ENCODE measurements at places on chromosomes 5 and 9.

- no peak for DNase-seq
These were observed 1.9 kb downstream of the KDM3B start for GRCh38 chr5:138354387-138354786.

DNA sequence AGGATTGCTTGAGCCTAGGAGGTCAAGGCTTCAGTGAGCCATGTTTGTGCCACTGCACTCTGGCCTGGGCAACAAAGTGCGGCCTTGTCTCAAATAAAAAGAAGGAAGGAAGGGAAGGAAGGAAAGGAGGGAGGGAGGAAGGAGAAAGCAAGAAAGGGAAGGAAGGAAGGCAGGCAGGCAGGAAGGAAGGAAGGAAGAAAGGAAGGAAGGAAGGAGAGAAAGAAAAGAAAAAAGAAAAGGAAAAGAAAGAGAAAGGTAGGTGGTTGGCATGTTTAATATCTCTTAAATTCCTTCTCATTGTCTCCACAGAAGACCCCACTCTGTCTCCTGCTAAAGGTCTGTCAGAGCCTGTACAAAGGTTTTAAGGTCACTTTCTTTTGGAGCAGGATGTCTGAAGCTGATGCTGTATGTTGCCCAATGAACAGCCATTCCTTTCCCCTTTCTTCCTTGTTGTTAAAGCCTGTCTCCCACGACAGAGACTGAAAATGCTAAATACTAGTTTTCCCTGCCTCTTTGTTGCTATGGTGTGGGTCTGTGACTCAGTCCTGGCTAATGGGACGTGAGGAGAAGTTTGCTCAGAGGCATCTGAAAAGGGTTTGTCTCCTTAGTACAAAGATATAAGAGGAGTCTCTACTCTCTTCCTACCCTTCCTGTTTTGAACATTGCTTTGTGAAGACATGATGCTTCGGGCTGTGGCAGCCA is 213.3 kb downstream of the PCSK1 start:
- no peak for DNase-seq

- no peak for DNase-seq
These were observed 243.4 kb upstream of the PIK3R1 start for GRCh38 chr5:67971971-67972821.

DNA sequence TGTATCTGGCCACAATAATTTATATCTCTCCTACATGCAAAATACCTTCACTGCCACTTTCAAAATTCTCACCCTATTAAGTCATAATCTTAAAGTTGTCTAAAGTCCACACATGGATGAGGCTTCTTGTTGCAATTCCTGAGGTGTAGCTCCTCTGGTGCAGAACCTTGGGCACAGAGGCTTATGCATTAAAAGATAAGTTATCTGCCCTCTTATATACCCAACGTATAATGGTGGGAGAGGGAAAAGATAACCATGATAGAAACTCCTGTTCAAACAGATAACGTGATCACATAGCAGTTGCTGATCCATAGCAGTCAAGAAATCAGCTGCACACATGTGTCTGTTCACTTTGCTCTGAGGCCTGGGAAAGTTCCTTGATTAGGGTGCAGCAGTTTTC is 1767.0 kb downstream of the MAT2B start:
- no peak for DNase-seq

GRCh38 chr5:125668884-125669283 is 754.3 kb upstream of the GRAMD2B start:
- DNase-seq, result no peak

- DNase-seq, result no peak
These were observed 10.5 kb downstream of the LHX6 start for GRCh38 chr9:122218071-122218934.

- no peak for DNase-seq
These were observed 14.3 kb upstream of the ANXA1 start for GRCh38 chr9:73137286-73137899.

DNA sequence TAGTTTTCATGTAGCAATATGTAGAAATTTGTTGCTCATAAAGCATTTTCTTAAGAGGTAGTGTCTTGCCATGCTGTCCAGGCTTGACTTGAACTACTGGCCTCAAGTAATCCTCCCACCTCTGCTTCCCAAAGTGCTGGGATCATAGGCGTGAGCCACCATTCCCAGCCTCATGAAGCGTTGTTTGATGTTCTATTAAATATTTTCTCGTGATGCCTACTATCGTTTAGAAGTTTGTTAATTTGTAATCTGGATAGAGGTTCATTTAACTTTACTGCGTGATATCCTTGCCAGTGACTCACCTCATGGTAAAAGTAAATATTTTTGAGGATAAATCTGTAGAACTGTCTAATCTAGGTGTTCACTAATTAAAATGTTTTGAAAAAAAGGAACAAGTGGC is 82.6 kb downstream of the VCAN start:
- no peak for DNase-seq

DNA sequence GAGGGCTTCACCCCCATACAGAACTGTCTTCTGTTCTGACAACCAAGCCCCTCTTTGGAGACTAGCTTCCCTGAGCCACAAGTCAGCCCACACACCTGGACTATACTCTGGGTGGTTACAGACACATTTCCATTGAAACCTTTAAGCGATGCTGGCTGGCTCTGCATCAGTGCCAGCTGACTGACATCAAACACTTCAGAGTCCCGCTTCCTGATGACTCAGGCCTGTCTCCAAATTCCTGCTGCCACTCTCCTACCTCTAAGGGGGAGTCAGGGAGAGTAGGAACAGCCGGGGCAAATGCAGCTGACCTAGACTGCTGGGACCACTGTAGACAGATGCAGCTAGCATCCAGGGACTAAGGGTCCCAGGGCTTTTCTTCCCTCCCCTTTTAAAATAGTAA is 59.4 kb downstream of the SIL1 start:
- DNase-seq, result no peak

- DNase-seq, result no peak
These were observed 32.8 kb downstream of the CEP72 start for GRCh38 chr5:644971-645370.

- no peak for DNase-seq
These were observed 54.6 kb downstream of the ZNF354C start for GRCh38 chr5:179114756-179115155.

GRCh38 chr5:110265162-110265561 is 461.3 kb downstream of the TMEM232 start:
- no peak for DNase-seq

GRCh38 chr9:105150991-105151685 is 93.3 kb upstream of the SLC44A1 start:
- no peak for DNase-seq

DNA sequence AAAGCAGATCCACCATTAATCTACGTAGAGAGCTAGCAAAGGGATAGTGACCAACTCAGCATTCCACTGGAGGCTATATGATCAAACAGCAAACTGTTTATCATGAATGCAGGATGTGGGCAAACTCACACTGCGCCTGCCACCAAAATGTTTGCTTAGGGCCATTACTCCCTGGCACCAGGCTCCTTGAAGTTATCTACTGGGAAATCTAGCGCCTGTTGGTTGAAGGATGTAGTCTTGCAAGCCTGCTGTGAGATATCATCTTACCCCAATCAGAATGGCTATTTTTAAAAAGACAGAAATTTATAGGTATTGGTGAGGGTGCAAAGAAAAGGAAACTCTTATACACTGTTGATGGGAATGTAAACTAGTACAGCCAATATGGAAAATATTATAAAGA is 332.5 kb upstream of the RPS23 start:
- DNase-seq, result no peak

DNA sequence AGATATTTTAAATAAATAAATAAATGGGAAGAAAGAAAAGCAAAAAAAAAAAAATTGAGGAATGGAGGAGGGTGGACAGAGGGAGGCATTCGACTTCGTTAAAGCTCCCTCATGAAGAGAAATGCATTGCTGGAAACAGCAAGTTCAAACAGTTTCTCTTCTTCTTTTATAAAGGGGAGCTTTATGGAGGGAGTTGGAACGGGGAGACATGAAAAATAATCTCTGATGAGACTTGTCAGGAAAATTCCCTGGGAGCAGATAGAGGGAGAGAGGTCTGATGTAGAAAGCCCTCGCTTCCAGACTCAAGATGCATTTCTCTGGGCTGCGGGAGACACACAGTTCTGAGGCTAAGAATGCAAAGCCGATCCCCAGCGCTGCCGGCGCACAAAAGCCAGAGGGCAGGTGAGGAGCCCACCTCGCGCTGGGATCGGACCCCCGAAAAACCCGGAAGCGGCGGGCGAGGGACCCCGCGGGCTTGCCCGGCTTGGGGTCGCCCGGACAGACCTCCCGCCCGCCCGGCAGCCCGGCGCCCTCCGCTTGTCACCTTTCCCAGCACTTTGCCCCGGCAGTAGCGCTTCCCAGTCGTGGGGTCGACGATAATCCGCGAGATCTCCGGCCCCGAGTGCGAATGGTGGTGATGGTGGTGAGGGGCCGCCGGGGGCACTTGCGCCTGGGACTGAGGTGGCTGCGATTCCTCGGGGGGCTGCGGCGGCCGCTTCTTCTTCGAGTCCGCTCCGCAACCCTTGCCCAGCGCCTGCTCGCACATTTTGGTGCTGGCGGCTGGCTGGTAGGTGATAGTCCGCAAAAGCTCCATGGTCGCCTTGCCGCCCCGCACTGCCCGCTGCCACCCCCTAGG is 512 bp downstream of the PLK2 start:
- DNase-seq, result no peak

DNA sequence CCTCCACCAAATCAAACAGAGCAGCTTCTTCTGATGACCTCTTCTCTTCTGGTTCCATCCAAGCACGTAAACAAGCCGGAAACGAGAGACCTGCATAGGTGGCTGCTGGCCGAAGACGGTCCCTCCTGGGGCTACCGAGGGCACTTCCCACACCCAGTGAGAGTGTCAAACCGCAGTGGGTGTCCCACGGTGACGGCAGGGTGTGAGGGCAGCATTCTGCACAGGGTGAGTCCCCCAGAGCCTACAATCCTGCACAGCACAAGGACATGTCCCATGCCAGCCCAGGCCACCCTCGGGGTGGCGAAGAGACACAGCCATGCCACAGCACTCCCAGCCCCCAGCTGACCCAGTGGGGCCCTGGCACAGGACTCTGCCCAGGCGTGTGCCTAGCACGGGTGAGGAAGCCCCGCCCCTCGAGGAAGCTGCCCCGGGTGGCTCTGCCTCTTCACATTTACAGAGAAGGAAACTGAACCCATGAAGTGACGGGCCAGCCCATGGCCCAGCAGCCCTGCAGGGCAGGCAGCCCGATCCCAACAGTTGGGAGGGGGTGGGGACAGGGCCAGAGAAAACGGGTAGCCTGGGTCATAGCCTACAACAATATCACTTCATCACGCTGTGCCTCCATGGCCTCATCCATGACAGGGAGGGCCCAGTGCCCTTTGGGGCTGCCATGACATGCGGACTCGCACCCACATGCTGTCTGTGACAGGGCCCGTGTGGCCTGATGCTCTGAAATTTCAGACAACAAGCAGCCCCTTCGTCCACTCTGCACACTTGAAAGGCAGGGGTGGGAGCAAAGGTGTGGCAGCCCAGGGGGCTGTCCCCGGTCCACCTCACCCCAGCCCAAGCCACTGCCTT is 43.2 kb downstream of the SEMA4D start:
- no peak for DNase-seq

DNA sequence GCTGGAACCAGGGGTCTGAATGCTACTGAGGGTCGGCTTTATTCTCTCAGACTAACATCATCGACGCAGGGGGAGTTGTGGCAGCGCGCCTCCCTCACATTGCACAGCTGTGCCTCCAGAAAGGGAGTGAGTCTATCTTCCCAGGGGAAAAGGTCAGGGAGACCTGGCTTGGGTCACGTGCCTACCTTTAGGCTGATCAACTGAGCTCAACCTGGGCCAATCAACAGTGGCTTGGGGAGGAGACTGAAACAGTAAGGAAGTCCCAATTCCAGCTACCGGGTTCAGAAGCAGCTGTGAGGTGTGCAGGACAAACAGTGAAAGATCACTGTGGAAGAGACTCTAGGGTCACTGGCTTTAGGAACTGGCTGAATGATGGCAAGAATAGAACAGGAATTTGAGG is 14.3 kb downstream of the SNX30 start:
- no peak for DNase-seq
